Germinal center (tissue), 1 donor: ENCODE measurements at places on chromosomes 13 and 19.

GRCh38 chr13:90534617-90535370, 812.7 kb upstream of the MIR17HG start:
- DNase-seq: no peak

DNA sequence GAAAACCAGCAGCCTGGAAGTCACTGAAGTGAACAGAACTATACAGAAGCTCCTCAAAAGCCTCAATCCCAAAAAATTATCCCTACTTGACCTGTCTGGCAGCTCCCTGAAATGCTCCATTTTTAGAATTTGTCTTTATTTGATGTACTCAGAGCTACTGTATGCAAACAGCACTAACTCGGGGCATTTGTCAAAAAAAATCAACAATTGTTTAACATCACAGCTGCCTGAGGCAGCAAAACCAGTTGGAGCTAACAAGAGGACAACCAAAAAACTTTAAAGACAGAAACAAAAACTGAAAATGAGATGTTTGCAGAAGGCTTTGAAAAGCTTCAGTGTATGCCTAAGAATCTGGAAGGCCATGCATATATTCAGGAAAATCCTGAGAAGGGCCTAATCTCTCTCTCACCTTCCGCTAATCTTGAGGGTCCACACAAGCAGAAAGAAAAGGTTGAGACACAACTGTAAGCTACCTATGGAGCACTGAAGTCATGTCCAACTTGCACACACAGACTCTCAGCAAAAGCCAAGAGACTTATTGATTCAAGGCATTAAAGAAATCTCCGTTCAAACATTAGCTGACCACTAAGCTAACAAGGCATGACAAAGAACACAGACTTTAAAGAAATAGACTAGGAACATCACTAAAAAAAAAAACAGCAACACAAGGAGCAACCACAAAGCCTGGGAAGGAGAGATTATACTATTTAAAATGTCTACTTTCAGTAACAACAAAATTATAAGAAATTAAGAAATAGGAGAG, 16.1 kb downstream of the VWA8 start:
- no peak for DNase-seq

DNA sequence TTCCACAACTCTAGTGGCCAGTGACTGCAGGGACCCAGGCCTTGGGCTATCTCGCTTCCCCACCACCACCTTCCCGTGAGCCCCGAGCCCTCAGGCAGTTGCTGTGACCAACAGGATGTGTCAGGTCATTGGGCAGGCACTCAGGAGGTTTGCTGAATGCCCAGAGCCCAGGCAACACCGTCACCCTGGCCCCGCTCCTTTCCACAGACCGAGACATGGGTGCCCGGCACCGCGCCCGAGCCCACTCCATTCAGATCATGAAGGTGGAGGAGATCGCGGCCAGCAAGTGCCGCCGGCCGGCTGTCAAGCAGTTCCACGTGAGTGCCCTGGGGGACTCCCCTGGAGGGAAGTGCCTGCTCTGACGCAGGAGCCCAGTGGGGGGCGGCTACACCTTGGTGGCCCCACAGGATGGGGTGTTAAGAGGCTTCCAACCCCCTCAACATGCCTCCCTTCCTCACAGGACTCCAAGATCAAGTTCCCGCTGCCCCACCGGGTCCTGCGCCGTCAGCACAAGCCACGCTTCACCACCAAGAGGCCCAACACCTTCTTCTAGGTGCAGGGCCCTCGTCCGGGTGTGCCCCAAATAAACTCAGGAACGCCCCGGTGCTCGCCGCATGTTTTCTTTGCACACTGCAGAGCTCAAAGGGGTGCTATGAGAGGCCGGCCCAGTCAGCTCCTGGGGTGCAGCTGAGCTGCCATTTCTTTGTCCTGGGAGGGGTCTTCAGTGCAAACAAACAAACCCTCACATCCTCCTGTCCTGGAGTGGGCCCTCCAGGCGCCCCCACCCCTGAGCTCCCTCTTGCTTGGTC, 3.2 kb downstream of the RPL18A start:
- no peak for DNase-seq

- DNase-seq: no peak
These were observed 817.8 kb upstream of the PCDH9 start for GRCh38 chr13:68047889-68048288.

GRCh38 chr19:55376241-55376933, at the start of gene TMEM190:
Gene TMEM190 (plus strand): TSS chr19:55376826. CDS start chr19:55376854, 28 bp downstream.
- no peak for DNase-seq

GRCh38 chr13:112741835-112742570, 52.2 kb downstream of the ATP11A start:
- DNase-seq: no peak

DNA sequence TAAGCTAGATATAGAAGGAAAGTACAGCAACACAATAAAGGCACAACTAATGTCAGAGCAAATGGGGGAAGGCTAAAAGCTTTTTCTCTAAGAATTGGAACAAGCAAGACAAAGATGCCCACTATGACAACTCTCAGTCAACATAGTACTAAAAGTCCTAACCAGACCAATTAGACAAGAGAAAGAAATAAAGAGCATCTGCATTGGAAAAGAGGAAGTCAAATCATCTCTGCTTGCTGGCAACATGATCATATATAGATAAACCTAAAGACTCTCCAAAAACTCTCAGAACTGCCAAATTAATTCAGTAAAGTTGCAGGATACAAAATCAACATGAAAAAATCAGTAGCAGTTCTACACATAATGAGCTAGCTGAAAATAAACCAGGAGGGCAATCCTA, 542.0 kb downstream of the DIAPH3 start:
- DNase-seq: no peak

GRCh38 chr19:19568802-19569756, 31.0 kb downstream of the CILP2 start:
- DNase-seq: no peak

DNA sequence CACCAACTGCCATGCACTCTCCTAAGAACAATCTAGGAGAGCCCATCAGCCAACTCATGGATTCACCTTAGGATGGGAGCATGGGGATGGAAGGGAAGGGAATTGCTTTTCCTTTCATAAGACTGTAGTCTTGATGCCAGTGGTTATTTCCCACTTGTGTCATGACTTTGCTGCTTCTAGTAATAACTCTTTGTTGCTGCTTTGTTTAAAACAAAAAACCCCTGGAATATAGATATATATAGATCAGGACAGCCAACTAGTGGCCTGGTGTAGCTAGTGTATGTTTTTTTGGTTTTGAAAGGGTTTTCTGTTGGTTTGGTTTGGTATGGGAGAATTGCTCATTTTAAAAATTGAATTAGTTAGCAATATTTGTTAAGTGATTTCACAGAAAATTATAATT, 39.3 kb upstream of the KCTD4 start:
- no peak for DNase-seq

DNA sequence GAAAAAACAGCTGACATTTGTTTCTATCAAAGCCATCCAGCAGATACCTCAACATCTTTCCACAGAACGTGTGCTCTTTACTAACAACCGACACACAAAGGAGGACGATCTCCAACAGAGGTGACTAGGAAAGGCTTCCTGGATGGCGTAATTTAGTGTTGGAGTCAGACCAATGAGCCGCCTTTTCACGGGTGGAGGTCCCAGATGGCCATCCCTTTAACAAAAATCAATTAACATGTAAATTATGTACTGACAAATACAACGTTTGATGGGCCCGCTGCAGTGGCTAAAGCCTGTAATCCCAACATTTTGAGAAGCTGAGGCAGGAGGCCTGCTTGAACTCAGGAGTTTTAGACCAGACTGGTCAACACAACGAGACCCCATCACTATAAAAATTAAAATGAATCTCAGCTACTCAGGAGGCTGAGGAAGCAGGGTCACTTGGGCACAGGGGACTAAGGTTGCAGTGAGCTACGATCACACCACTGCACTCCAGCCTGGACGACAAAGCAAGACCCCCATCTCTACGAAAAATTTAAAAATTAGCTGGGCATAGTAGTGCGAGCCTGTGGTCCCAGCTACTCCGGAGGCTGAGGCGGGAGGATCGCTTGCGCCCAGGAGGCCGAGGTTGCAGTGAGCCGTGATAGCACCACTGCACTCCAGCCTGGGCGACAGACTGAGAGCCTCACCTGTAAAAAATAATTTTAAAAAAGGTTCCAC, 1.2 kb upstream of the DPY19L3 start:
- DNase-seq: no peak

DNA sequence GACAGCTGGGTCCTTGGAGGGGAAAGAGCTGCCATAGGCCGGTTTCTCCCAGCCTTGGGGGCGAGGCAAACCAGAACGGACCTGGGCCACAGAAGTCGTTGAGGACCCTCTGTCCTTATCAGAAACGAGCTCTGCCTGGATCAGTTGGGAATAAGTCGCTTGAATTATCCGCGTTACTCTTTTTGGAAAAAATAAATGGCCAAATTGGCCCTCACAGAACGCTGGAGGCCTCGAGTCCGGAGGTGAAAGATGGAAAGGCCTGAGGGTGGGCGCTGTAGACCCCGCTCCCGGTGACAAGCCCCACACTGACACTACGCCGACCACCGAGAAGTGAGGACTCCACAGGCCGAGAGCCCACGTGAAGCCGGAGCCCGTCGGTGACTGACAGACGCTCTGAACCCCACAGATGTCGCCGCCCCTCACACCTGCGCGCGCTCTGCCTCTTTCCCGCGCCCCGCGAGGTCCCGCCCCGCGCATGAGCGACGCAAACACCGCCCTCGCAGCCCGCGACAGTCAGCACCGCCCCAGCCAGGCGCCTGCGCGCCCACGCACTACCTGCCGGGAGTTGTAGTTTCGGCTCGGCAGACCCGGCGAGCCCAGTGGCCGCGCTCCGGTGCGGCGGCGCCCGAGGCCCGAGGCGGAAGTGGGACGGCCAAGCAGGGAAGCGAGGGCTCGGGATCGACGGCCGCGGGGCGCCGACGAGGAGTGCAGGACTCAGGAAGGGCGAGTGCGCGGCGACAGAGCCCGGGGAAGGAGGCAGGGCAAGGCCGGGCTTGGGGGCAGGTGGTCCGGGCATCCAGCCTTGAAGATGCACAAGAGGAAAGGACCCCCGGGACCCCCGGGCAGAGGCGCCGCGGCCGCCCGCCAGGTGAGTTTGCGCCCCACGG, at the start of the genes BRME1 and CC2D1A:
TSS of gene BRME1 (minus strand) at position 484 of the 887 bp plus-strand sequence. CDS start 1,225 bp downstream, outside the sequence.
TSS of gene CC2D1A (plus strand) at position 568 of the 887 bp plus-strand sequence. CDS start at position 809, 241 bp downstream.
- DNase-seq: peak; percentile 99

- DNase-seq: no peak
These were observed 36.3 kb downstream of the SMIM24 start for GRCh38 chr19:3443840-3444694.

GRCh38 chr19:36837176-36837905, 846 bp downstream of the ZNF790 start:
- no peak for DNase-seq

GRCh38 chr19:12611361-12611699, 610 bp downstream of the ZNF791 start:
- DNase-seq: no peak

- no peak for DNase-seq
These were observed 85.3 kb upstream of the FNDC3A start for GRCh38 chr13:48890391-48890790.

DNA sequence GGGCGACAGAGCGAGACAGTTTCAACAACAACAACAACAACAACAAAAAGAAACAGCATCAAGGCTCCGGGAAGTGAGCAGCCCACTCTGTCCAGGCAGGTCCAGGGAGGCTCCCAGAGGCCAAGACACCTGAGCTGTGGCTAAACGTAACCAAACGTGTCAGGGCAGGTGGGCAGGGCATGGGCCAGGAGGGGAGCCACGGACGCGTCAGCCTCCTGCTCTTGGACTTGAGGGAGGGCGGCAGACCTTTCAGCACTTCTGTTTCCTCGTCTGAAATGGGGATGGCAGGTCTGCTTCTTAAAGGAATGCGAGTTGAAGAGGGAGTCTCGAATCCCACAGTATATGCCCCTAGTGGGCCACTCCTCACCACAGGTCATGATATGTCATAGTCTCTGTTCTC, 53.8 kb downstream of the MYO9B start:
- DNase-seq: no peak

GRCh38 chr19:10601999-10602329, 14.9 kb upstream of the AP1M2 start:
- DNase-seq: no peak

- DNase-seq: no peak
These were observed 1381.0 kb upstream of the MIR17HG start for GRCh38 chr13:89966524-89966923.

DNA sequence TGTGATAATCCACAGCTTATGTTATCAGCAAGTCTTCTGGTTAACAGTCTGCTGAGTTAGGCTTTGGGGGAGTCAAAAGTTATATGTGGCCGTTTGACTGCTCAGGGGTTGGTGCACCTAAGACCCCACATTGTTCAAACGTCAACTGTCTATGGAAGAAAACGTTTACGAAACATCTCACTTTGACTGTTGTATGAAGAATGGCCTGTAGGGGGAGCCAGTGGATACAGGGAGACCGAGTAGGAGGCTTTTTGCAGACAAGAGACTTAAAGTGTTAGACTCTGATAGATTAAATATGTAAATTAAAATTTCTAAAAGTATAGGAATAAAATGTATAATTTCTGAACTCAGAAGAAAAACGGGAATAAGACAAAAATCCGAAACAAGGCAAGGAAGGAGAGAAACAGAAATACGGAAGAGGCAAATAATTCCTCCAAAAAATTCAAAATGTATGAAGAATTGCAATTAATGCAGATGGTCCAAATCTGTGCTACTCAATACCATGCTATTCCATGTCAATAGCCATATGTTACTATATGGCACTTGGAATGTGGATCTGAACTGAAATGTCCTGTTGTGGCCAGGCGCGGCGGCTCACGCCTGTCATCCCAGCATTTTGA, 37.8 kb downstream of the TNFSF14 start:
- DNase-seq: peak; percentile 56

GRCh38 chr13:93736081-93736480, 509.5 kb downstream of the GPC6 start:
- no peak for DNase-seq

GRCh38 chr19:13859361-13859880, 17.5 kb upstream of the NANOS3 start:
- DNase-seq: no peak

- DNase-seq: no peak
These were observed 237.0 kb upstream of the TSHZ3 start for GRCh38 chr19:31586282-31586681.

DNA sequence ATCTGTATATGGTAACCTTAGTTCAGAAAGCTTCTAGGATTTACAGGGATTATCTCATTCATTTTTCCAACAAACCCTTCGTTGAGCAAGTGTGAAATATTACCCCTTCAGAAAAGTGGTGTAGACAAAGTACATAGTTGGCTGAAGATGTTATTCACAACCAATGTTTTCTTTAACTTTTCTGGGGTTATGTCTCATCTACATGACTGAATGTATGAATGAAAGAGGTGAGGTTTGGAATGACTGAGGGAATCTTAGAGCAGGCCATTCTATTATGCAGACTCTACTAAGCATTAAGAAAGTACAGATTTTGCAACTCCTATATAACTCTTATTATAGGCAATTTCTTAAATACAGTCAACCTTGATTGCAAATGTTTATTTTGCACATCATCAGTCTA, 167.2 kb downstream of the NDFIP2 start:
- no peak for DNase-seq

GRCh38 chr13:113361406-113361805, 2.5 kb downstream of the GRTP1 start:
- DNase-seq: no peak
